ENCODE measurements at places on chromosomes 6 and 20. TPM values are rescaled to one million over a fixed set of nuclear protein-coding genes. Genes with fewer than 3 reads are reported as not detected.

Gene FIG4
- 16.5 TPM for total RNA-seq

Gene GUCA1A
- not detected for total RNA-seq

Gene TRAM2
- 10.9 TPM for total RNA-seq

Gene GNMT
- 0.97 TPM for total RNA-seq

Gene DEFB132
- not detected for total RNA-seq

Gene MBOAT1
- total RNA-seq, result 21.5 TPM

Gene MANEA
- total RNA-seq, result 3.8 TPM

Gene DYNLT2
- 4.7 TPM for total RNA-seq

Gene TCF15
- total RNA-seq, result not detected

Gene SLC22A2
- not detected for total RNA-seq

Gene TLDC2
- total RNA-seq, result 0.42 TPM

Gene OR2J2
- total RNA-seq, result not detected

Gene SAMD3
- total RNA-seq, result 54.6 TPM

Gene CFAP61
- total RNA-seq, result not detected

Gene GRM1
- total RNA-seq, result not detected

Gene LY6G5B
- 42.9 TPM for total RNA-seq

Gene TRAPPC3L
- total RNA-seq, result not detected
